Cerebellar cortex (tissue), 1 donor: ENCODE measurements at places on chromosomes 6 and 20.

DNA sequence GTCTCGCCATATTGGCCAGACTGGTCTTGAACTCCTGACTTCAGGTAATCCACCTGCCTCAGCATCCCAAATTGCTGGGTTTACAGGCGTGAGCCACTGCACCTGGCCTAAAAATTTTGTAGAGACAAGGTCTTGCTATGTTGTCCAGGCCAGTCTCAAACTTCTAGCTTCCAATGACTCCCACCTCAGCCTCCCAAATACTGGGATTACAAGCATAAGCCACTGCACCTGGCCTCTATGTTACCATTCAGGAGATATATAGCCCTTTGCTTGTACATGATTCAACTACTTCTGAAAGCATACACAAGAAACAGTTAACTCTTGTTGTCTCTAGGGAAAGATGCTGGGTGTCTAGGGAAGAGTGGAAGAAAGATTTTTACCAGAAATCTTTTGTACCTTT, 19.0 kb upstream of the NCOA3 start:
- no peak for DNase-seq

GRCh38 chr6:43990275-43990626, 137.0 kb downstream of the MRPL14 start:
- no peak for DNase-seq

- no peak for DNase-seq
Observed at GRCh38 chr6:46315589-46315988, 144.8 kb upstream of the ENPP5 start.

- no peak for DNase-seq
Observed at GRCh38 chr20:41344477-41344876, 3.9 kb downstream of the LPIN3 start.

- no peak for DNase-seq
Observed at GRCh38 chr6:836276-836853, 143.4 kb upstream of the EXOC2 start.
